ENCODE measurements at places on chromosomes 4 and X. TPM values are rescaled to one million over a fixed set of nuclear protein-coding genes. Genes with fewer than 3 reads are reported as not detected.

The MAGEA8 gene
- total RNA-seq: not detected

The MAGEA9B gene
- not detected for total RNA-seq

The ADH7 gene
- total RNA-seq: not detected

The TREX2 gene
- 0.49 TPM for total RNA-seq

The NUDT11 gene
- total RNA-seq: 4.7 TPM

GRCh38 chrX:1592470-1593142, 1.2 kb downstream of the AKAP17A start:
- H3K4me3 ChIP-seq: peak overlapping the region; percentile 69
- DNase-seq: peak; percentile 43
- peaks cover 42% of the 10 kb centered on the region for H3K36me3 ChIP-seq
- H3K4me1 ChIP-seq: peaks cover 17% of the 10 kb centered on the region
- H3K27me3 ChIP-seq: no peaks in the 10 kb centered on the region

DNA sequence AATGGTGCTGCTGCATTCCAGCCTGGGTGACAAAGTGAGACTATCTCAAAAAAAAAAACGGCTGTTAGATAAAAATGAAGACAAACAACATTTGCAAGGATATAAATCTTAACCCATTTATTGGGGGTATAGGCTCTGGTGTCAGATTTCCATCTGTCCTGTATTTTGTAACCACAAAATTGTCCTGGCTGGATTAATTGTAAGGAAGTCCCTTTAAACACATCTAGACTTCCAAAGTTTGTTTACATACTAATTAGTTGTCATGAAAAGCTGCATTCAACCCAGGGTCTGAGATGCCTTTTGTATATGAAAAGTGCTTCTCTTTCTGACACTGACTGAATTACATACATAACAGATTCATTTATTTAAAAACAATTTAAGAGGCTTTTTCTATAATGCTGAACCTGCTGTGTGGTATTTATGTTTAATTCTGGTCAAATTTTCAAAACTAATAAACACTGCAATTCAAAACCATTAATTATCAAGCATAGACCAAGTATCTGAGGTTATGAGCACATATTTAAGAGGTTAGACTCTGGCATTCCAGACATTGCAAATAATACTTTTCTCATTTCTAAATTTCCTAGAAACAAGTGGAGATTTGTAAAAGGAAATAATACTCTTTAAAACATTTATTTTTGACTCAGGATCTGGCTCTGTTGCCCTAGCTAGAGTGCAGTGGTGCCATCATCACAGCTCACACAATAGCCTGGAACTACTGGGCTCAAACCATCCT, 17.5 kb upstream of the UGDH start:
- H3K27me3 ChIP-seq: no peaks in the 10 kb centered on the region
- no peak overlapping the region for H3K4me3 ChIP-seq
- no peaks in the 10 kb centered on the region for H3K36me3 ChIP-seq
- DNase-seq: no peak

DNA sequence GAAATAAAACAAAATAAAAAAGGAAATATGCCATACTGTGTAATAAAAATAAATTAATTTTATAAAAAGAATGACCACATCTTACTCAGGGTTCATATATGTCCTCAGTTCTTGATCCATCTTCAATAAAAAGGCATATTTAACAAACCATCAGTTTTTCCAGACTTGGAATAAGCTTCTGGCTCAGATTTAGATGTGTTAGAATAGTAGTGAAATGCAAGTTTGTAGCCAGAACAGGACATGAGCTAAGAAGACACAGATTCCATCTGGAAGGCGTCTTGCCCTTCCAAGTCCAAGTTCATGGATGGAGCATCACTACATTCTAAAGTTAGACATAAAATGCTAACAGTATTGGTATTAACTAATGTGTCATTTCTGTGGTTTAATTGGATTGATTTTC, 10.3 kb upstream of the LSM6 start:
- H3K4me1 ChIP-seq: no peaks in the 10 kb centered on the region
- DNase-seq: peak; percentile 90
- no peaks in the 10 kb centered on the region for H3K27me3 ChIP-seq
- no peak overlapping the region for H3K4me3 ChIP-seq
- no peaks in the 10 kb centered on the region for H3K36me3 ChIP-seq
- H3K27ac ChIP-seq: no peak overlapping the region

GRCh38 chrX:129958814-129959492, 23.5 kb upstream of the BCORL1 start:
- H3K27me3 ChIP-seq: peaks cover 19% of the 10 kb centered on the region
- H3K36me3 ChIP-seq: no peaks in the 10 kb centered on the region
- peaks cover 41% of the 10 kb centered on the region for H3K4me1 ChIP-seq
- no peak overlapping the region for H3K4me3 ChIP-seq
- H3K27ac ChIP-seq: peak overlapping the region; percentile 20
- no peak for DNase-seq

DNA sequence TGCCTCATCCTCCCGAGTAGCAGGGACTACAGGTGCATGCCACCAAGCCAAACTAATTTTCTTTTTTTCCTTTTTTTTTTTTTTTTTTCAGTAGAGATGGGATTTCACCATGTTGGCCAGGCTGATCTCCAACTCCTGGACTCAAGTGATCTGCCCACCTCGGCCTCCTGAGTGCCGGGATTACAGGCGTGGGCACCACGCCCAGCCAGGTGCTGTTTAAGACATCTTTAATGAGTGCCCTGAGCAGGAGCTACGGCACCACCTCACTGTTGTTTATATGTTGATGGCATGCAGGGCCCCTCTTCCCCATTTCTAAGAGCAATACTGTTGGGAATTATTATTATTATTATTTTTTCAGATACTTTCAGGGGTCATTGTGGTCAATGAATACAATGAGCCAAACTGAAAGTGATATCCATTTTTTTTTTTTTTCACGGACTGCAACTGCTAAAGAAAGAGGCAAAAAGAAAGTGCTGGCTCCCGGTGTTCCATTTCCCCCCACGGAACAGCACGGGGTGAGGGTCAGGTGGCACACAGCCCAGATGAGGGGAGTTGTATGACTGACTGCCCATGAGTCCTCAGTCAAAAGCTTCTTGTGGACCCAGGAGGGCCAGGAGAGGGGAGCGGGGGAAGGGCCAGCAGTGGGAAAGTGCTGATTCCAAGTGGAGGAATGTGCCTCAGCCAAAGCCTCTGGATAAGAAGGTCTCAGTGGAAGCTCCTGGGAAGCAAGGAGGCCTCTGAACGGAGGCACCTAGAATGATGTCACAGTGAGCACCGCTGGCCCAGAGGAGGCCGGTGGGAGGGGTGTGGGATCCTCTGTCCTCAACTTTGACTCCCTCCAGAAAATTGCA, 101.8 kb upstream of the HPF1 start:
- H3K36me3 ChIP-seq: no peaks in the 10 kb centered on the region
- H3K27me3 ChIP-seq: no peaks in the 10 kb centered on the region
- no peak overlapping the region for H3K4me3 ChIP-seq
- DNase-seq: no peak
- H3K27ac ChIP-seq: no peak overlapping the region
- no peaks in the 10 kb centered on the region for H3K4me1 ChIP-seq

GRCh38 chr4:109169170-109169569, 133.3 kb downstream of the COL25A1 start:
- H3K27ac ChIP-seq: no peak overlapping the region
- no peak for DNase-seq
- H3K4me1 ChIP-seq: no peaks in the 10 kb centered on the region
- H3K36me3 ChIP-seq: no peaks in the 10 kb centered on the region
- no peak overlapping the region for H3K4me3 ChIP-seq

GRCh38 chrX:56231537-56232090, 542 bp upstream of the KLF8 start:
- H3K27me3 ChIP-seq: peaks cover 30% of the 10 kb centered on the region
- H3K27ac ChIP-seq: peak overlapping the region; percentile 20
- H3K4me1 ChIP-seq: peaks cover 4% of the 10 kb centered on the region
- H3K36me3 ChIP-seq: no peaks in the 10 kb centered on the region
- peak overlapping the region; percentile 47 for H3K4me3 ChIP-seq
- DNase-seq: peak; percentile 50

DNA sequence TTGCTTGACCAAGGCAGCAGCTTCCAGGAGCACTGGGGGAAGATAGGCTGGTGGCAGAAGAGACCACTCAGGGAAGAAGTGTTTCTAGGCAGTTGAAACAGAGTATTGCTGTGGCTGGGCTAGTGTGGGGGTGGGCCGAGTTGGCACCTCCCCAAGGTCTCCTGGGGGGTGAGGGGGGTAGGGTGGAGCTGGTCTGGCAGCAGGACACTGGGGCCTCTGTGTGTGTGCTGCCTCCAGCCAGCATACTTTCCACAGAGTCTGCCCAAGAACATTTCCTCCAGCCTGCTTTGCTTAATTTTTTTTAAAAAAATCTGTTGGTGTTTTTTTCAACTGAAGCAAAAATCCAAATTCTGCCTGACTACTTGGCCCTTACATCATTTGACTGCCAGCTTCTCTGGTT, 4.0 kb downstream of the ITIH6 start:
- peaks cover 8% of the 10 kb centered on the region for H3K4me1 ChIP-seq
- H3K27ac ChIP-seq: peak overlapping the region; percentile 20
- H3K36me3 ChIP-seq: no peaks in the 10 kb centered on the region
- H3K4me3 ChIP-seq: no peak overlapping the region

- H3K4me3 ChIP-seq: no peak overlapping the region
- no peak for DNase-seq
- peak overlapping the region; percentile 96 for H3K27ac ChIP-seq
- H3K4me1 ChIP-seq: peaks cover 57% of the 10 kb centered on the region
- no peaks in the 10 kb centered on the region for H3K36me3 ChIP-seq
- no peaks in the 10 kb centered on the region for H3K27me3 ChIP-seq
These were observed 35.4 kb upstream of the PDLIM3 start for GRCh38 chr4:185570727-185571126.

DNA sequence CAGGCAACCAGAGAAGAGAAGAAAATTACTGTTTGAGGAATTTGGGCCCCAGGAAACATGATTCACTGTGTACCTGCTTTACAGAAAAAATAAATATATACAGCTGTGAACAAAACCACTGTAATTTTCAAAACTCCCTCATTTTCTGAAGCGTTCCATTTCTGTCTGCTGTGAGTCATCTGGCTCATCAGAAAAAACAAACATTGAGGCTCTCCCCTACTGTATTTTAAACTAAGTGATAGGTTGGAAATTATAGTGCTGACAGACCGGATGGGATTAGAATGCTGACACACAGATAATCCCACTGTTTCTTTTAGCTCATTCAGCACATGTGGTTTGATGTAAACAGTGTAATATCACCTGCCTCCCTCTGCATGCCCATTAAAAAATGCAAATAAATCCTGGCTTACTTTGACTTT, 847.0 kb downstream of the TRIML1 start:
- DNase-seq: no peak
- no peak overlapping the region for H3K4me3 ChIP-seq
- H3K27ac ChIP-seq: no peak overlapping the region
- H3K4me1 ChIP-seq: no peaks in the 10 kb centered on the region

DNA sequence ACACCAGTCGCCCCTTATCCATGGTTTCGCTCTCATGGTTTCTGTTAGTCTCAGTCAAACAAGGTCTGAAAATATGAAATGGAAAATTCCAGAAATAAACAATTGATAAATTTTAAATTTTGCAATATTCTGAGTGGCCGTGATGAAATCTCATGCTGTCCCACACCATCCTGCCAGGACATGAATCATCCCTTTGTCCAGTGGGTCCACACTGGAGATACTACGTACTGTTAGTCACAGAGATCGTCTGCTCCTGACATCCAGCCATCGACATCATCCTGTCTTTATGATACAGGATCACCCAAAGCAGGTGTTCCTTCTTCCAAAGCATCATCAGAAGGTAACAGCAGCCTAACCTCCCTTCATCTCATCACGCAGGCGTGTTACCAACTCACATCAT, 76.5 kb upstream of the MSX1 start:
- H3K4me1 ChIP-seq: no peaks in the 10 kb centered on the region
- no peak overlapping the region for H3K27ac ChIP-seq
- no peaks in the 10 kb centered on the region for H3K36me3 ChIP-seq
- no peak for DNase-seq
- H3K4me3 ChIP-seq: no peak overlapping the region
- peaks cover 13% of the 10 kb centered on the region for H3K27me3 ChIP-seq

DNA sequence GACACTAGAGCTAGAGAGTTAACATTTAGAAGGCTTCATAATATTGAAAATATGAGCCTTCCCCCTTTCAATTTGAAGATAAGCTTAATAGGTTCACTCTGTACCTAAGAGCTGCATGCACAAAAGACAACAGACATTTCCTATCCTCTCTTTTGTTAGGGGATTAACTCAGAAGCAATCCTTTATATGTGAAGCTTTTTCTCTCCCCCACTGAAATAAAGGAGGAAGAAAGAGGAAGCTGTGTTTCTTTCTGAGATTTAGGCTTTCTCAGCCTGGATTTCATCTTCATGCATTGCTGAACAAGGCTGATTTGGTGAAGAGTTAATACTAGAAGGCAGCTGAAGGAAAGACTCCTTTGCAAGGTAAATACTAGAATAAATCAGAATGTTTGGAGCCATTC, 21.0 kb upstream of the CABS1 start:
- no peak for DNase-seq
- H3K27me3 ChIP-seq: no peaks in the 10 kb centered on the region
- no peaks in the 10 kb centered on the region for H3K36me3 ChIP-seq
- H3K4me1 ChIP-seq: no peaks in the 10 kb centered on the region
- H3K4me3 ChIP-seq: no peak overlapping the region

DNA sequence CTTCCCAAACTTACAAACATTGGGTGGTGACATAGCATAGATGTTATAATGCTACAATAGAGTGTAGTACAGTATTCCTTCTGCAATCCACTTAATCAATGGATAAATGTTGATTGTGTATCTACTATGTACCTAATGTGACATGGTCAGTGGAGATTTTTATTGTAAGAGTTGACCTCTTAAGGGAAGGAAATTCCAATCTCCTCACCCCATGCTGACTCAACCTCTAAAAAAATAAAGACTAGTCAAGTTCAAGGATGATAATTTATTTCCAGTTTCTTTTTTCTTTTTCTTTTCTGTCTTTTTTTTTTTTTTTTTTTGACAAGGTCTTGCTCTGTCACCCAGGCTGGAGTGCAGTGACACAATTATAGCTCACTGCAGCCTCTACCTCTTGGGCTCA, 206.5 kb upstream of the STS start:
- H3K4me1 ChIP-seq: no peaks in the 10 kb centered on the region
- no peaks in the 10 kb centered on the region for H3K36me3 ChIP-seq
- no peak overlapping the region for H3K27ac ChIP-seq
- DNase-seq: no peak
- H3K4me3 ChIP-seq: no peak overlapping the region

- H3K27me3 ChIP-seq: no peaks in the 10 kb centered on the region
- H3K36me3 ChIP-seq: no peaks in the 10 kb centered on the region
- no peak overlapping the region for H3K27ac ChIP-seq
- H3K4me3 ChIP-seq: no peak overlapping the region
- no peak for DNase-seq
These were observed 354.9 kb downstream of the GPAT3 start for GRCh38 chr4:83890816-83891215.

DNA sequence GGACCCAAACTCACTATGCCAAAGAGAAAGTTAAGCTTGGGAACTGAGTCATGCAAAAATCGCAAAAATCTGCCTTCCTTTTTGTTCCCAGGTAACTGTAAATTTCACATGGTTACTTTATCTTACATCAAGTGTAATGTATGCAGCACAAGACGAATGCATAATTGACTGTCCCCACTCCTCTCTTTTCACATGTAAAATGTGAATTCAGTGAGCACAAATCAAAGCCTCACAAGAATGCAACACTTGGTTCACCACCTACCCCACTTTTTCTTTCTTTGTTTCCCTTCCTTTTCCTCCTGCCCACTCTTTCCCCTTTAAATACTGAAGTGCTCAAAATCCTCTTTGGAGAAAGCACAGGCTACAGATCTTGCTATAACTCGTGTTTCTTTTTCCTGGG, 53.2 kb downstream of the MAGED4B start:
- H3K36me3 ChIP-seq: no peaks in the 10 kb centered on the region
- H3K27me3 ChIP-seq: peaks cover 2% of the 10 kb centered on the region
- no peaks in the 10 kb centered on the region for H3K4me1 ChIP-seq
- H3K4me3 ChIP-seq: no peak overlapping the region
- H3K27ac ChIP-seq: no peak overlapping the region
